Smooth muscle cell of the brain vasculature (primary cell): ENCODE measurements at places on chromosomes 12 and 14.

- no peak for DNase-seq
Observed at GRCh38 chr14:84533791-84534190, 996.2 kb upstream of the FLRT2 start.

DNA sequence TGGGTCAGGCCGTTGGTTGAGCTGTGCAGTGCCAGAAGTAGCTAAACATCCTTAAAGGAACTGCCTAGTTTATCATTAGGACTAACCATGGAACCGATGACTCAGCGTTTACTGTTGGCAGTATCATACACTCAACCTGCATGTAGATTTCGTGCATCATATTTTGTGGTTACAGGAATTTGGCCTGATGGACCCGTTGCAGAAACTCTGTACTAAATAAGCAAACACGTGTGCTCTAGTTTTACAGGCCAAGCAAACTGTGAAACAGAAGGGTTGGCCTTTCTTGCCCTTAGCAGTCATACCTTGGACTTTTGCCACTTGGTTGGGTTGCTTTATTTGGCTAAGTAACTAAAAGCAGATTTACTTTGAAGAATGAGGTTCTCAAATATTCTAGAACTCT, 35.6 kb downstream of the DGLUCY start:
- DNase-seq: peak; percentile 88

DNA sequence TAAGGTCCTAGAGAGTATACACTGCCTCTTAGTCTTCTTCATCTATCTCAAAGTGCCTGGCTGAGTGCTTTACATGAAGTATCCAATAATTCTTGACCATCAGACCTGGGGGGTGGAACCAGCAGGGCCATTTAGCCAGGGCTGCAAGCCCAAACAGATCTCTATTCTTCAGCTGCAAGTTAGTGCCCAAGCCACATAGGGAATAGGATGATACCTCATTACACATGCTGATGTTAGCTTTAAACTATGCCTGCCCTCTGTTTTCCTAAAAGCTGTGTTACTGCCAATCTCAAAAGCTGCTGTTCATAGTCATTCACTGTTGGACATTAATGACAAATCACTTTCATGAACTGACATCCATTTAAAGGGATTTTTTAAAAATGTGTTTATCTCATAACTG, 16.7 kb upstream of the IFNG start:
- DNase-seq: no peak

GRCh38 chr14:53509276-53510244, 356.4 kb upstream of the DDHD1 start:
- no peak for DNase-seq

DNA sequence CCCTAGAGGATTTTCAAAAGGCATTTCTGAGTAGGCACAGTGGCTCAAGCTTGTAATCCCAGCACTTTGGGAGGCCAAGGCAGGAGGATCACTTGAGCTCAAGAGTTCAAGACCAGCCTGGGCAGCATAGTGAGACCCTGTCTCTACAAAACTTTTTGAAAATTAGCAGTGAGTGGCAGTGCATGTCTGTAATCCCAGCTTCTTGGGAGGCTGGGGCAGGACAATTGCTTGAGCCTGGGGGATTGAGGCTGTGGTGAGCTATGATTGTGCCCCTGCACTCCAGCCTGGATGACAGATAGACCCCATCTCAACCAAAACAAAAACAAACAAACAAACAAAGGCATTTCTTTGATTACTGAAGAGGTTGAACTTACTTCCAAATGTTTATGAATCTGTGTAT, 201.4 kb downstream of the KIF26A start:
- no peak for DNase-seq

GRCh38 chr14:58130116-58130782, 21.8 kb downstream of the ARMH4 start:
- no peak for DNase-seq

DNA sequence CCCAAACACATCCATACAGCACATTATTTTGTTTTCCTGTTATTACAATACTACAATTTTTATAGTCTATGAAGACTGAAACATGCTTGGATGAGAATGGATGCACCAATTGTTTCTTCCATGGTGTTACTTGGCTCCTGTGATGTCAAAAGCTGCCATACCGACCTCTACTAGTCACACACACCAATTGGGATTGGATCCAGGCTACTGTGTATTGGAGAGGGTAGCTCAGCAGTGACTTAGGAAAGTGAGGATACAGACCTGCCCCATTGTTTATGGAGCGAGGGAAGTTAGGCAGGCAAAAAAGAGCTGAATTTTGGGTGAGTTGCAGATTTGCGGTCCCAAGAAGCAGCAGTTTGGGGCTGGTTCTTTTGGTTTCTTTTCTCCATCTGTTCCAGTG, 30.8 kb upstream of the AKAP6 start:
- no peak for DNase-seq

GRCh38 chr12:117350140-117350539, 11.3 kb downstream of the NOS1 start:
- no peak for DNase-seq

- no peak for DNase-seq
Observed at GRCh38 chr14:100124551-100125088, 34.8 kb downstream of the DEGS2 start.

- DNase-seq: no peak
Observed at GRCh38 chr12:89267404-89267803, 84.9 kb downstream of the DUSP6 start.

GRCh38 chr12:51351913-51352532, 5.5 kb upstream of the CELA1 start:
- peak; percentile 40 for DNase-seq

DNA sequence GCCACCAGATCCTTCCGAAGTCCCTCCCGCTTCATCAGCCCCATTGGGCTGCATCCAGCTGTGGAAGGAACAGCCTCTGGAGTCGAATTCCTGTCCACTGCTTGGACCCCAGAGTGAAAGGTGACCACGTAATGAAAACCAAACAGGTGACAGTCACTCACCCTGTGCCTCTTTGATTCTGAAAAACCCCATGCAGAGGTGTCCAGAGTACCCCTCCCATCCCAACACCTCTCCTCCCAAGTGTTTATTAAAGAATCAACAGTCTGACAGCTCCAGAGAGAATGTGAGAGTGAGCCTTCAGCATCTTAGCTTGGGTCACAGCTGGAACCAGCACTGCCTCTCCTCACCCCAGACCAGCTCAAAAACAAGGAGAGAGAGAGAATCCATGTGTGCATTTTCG, 178.6 kb upstream of the NOS1 start:
- no peak for DNase-seq

DNA sequence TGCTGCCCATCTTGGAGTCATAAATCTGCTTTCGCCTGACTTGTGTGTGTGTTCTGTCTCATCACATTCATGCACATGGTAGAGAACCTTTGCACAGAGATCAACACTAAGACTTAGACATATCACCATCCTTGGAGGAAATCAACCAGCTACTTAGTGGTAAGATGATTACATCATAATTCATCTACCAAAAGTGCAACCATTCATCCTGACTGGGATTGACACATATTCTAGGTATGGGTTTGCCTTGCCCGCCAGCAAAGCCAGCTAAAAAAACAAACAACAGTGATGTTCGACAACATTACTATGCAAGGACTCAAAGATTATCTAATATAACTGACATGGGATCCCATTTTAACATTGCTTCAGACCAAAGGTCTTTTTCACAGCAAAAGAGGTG, 228.7 kb downstream of the NUAK1 start:
- DNase-seq: no peak
